Neural crest cell (in vitro differentiated cells): ENCODE measurements at places on chromosomes 4 and X. TPM values are rescaled to one million over a fixed set of nuclear protein-coding genes. Genes with fewer than 3 reads are reported as not detected.

- no peak for DNase-seq
These were observed 167.5 kb upstream of the FRMPD4 start for GRCh38 chrX:11970578-11971359.

DNA sequence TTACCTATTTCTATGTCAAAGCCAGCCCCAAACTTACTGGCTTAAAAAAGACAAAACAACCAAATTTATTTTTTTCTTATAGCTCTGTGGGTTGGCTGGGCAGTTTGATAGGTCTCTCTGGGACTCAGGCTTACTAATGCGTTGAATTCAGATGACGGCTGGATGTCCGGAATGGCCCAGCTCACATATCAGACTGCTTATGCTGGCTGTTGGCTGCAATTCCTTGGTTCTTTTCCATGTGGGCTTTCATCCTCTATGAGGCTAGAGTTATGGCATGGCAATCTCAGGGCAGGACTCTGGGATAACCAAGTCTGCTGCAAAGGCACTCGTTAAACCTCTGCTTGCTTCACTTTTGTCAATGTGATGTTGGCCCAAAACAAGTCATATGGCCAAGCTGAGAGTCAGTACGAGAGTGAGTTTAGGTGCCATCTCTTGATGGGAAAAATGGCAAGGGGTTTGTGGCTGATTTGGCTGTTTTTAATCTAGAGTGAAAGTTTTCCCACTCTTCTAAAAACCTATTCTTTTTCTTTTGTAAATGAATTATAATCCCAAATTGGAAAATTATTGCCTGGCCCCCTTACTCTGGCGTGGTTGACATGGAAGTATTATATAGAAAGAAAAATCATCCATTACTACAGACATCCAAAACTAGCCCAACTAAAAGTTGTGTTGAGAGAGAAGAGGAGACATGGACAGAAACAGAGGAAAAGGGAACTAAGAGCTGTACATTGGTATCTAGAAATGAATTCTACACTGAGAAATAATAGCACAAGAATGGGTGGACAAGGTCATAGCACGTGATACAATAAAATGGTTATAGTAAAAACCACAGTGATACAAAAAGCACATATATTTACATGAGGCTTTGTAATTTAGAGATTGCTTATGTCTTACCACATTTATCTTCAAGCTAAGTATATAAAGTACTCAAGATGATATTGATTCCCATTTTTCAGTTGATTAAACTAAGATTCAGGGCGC is 6.6 kb downstream of the PRIMPOL start:
- no peak for DNase-seq

GRCh38 chr4:185936650-185937376 is 124.8 kb upstream of the SORBS2 start:
- no peak for DNase-seq

DNA sequence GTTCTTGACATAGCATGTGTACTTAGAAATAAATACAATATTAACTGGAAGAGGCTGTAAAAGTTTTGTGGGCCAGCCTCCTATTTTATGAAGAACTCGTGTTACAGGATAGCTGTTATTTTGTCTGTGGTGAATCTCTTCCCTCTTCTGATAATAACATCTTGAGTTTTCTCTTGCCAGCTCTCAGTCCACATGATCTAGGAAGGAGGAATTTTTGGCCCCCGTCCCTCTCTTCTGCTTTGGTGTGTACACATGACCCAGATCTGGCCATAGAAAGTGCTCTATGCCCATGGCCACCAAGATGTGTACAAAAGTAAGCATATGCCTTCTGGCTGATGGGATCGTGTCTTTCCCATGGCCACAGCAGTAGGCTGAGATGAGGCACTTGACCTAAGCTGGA is 108.0 kb upstream of the LEF1 start:
- DNase-seq = no peak

GRCh38 chrX:133413218-133413925 is 1.9 kb downstream of the GPC4 start:
- no peak for DNase-seq

The TASL gene
- not detected in 2 replicates for total RNA-seq
